ENCODE measurements at places on chromosomes 4 and X. TPM values are rescaled to one million over a fixed set of nuclear protein-coding genes. Genes with fewer than 3 reads are reported as not detected.

GRCh38 chr4:13151194-13151593 is 332.9 kb downstream of the RAB28 start:
- DNase-seq = no peak
- no peak overlapping the region for H3K27ac ChIP-seq
- no peak overlapping the region for H3K4me3 ChIP-seq
- no peaks in the 10 kb centered on the region for H3K27me3 ChIP-seq
- H3K4me1 ChIP-seq = no peaks in the 10 kb centered on the region

- no peaks in the 10 kb centered on the region for H3K4me1 ChIP-seq
- H3K36me3 ChIP-seq = no peaks in the 10 kb centered on the region
- H3K27me3 ChIP-seq = no peaks in the 10 kb centered on the region
- H3K27ac ChIP-seq = no peak overlapping the region
Observed at GRCh38 chrX:2640436-2641150, 50.5 kb upstream of the CD99 start.

DNA sequence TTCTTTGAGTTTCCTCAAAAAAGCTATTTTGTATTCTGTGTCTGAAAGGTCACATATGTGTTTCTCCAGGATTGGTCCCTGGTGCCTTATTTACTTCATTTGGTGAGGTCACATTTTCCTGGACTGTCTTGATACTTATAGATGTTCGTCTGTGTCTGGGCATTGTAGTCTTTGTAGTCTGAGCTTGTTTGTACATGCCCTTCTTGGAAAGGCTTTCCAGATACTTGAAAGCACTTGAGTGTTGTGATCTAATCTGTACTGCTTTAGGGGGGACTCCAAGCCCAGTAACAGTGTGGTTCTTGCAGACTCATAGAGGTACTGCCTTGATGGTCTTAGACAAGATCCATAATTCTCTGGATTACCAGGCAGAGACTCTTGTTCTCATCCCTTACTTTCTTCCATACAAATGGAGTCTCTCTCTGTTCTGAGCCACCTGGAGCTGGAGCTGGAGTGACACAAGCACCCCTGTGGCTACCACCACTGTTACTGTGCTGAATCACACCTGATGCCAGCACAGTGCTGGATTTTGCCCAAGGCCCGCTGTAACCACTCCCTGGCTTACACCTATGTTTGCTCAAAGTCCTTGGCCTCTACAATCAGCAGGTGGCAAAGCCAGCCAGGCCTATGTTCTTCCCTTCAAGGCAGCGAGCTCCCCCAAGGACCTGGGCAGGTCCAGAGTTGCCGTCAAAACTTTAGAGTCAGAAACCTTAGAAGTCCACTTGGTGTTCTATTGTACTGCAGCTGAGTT is 72.3 kb upstream of the EFHC2 start:
- H3K4me3 ChIP-seq = no peak overlapping the region
- DNase-seq = no peak
- no peaks in the 10 kb centered on the region for H3K27me3 ChIP-seq
- no peaks in the 10 kb centered on the region for H3K36me3 ChIP-seq
- no peaks in the 10 kb centered on the region for H3K4me1 ChIP-seq
- H3K27ac ChIP-seq = no peak overlapping the region

DNA sequence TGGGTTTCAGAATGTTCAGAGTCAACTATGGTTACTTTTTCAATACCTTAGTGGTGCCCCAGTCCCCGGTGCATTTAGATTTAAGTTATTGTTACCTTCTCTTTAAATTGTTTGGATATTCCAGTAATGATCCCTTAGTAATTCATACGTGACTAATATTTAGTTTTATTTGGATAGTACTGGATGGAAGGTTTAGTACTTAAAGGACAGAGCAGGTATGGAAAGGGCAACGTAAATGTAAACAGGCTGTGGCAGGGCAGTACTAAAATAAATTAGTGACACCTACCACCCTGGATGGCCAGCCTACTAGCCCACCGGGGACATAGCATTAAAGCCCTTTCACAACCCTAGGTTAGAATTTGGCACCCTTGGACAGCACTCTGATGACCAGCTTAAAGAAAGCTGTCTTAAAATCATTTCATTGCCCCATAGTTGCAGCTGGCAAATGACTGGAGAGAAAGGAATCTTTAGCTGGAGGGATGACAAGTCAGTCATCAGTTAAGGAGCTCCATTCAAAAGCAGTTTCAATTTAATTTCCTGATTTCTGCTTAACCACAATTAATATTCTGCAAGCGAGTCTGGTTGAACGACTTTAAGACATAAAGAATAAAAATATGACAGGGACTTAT is 16.4 kb downstream of the PLP1 start:
- no peak for DNase-seq
- H3K27me3 ChIP-seq = no peaks in the 10 kb centered on the region
- no peak overlapping the region for H3K27ac ChIP-seq
- H3K4me1 ChIP-seq = no peaks in the 10 kb centered on the region
- H3K4me3 ChIP-seq = no peak overlapping the region

UGT2B10 gene
- not detected for total RNA-seq

CENPVL2 gene
- 2.9 TPM for total RNA-seq

CENPE gene
- total RNA-seq = 49.0 TPM

BST1 gene
- total RNA-seq = not detected

F8 gene
- total RNA-seq = 2.3 TPM

ZNF157 gene
- total RNA-seq = 2.2 TPM

SSX4 gene
- total RNA-seq = 0.32 TPM

GYPA gene
- not detected for total RNA-seq

DNA sequence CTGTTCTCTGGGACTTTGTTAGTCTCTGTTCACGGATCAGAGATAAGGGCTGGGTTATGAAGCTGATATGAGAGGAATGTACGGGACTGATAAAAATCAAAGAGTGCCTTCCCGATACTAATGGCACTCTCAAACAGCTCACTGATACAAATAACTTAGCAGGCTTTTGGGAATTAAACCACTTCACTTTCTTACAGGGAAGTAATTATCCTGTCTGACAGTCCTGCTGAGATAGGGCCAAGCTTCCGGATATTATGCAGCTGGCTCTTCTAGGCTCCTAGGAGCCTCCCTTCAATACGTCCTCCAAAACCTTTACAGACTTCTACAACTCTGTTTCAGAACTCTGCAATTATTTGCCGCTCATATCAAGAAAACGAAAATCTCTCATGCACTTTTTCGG is 418.0 kb downstream of the NLGN4X start:
- no peak overlapping the region for H3K27ac ChIP-seq
- no peak for DNase-seq

DNA sequence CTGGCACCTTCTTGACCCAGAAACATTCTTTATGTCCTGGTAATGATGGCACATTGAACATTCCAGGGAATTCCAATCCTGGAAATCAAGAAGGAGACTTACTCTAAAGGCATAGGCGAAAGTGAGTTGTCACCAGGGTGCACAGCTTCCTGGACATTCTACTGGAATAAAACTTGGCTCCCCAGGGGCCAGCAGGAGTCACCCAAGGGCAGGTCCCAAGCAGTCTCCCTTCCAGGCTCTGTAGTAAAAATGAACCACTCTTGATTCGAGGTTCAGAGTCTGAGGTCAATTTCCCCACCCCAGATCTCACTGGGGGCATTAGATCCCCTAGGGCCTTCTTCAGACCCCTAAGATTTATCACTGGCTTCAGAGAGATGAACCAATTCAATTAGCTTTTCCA is 338.7 kb upstream of the GATB start:
- no peaks in the 10 kb centered on the region for H3K36me3 ChIP-seq
- no peaks in the 10 kb centered on the region for H3K4me1 ChIP-seq
- no peaks in the 10 kb centered on the region for H3K27me3 ChIP-seq
- H3K4me3 ChIP-seq = no peak overlapping the region
- no peak overlapping the region for H3K27ac ChIP-seq

GRCh38 chr4:65893271-65893670 is 223.0 kb upstream of the EPHA5 start:
- no peaks in the 10 kb centered on the region for H3K27me3 ChIP-seq
- no peaks in the 10 kb centered on the region for H3K4me1 ChIP-seq
- no peaks in the 10 kb centered on the region for H3K36me3 ChIP-seq
- no peak overlapping the region for H3K27ac ChIP-seq
- DNase-seq = no peak

Data from H1 (cell line).